ENCODE measurements at places on chromosomes 2 and 18.

- no peak for DNase-seq
Observed at GRCh38 chr2:54464341-54464740, 8.2 kb downstream of the SPTBN1 start.

- no peak for DNase-seq
Observed at GRCh38 chr2:57696016-57696415, 350.6 kb upstream of the VRK2 start.

- no peak for DNase-seq
Observed at GRCh38 chr18:70448588-70448987, 159.7 kb downstream of the SOCS6 start.

DNA sequence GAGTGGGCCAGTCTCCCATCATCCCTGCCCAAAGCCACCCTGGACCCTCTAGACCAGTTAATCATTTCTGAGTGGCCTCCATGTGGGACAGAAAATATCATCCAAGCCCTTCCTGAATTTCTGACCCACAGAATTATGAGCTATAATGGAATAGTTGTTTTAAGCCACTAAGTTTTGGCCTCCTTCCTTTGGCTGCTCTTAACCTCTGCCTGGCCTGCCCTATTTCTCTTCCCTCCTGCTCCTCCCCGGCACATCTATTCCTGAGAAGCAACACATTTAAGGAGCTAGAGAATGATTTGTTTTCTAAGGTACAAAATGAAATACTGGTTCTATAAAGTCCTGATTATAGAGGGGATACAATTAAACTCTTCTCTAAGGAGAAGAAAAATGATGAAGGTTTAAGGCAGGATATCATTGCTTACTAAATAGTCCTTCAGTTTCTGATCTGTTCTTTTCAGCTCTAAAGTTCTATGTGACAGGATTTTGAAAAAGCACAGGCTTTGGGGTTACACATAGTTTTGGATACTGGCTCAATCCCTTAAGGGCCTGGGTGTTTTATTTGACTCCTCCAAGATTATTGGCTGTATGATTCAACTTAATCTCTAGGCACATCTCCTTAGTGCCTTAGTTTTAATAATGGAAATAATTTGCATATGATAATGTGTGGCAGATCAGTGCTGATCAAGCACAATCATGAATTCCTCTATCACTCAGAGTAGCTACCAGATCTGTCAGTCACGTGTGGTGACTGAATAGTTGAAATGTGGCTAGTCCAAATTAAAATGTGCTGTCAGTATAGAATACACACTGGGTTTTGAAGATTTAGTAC is 240.3 kb downstream of the VAPA start:
- DNase-seq = no peak

GRCh38 chr2:71069376-71069775 is 928 bp downstream of the NAGK start:
- no peak for DNase-seq
